ENCODE measurements at places on chromosomes 13 and 19. TPM values are rescaled to one million over a fixed set of nuclear protein-coding genes. Genes with fewer than 3 reads are reported as not detected.

The SCEL gene
- not detected for total RNA-seq

The ZNF546 gene
- total RNA-seq: 3.0 TPM

DNA sequence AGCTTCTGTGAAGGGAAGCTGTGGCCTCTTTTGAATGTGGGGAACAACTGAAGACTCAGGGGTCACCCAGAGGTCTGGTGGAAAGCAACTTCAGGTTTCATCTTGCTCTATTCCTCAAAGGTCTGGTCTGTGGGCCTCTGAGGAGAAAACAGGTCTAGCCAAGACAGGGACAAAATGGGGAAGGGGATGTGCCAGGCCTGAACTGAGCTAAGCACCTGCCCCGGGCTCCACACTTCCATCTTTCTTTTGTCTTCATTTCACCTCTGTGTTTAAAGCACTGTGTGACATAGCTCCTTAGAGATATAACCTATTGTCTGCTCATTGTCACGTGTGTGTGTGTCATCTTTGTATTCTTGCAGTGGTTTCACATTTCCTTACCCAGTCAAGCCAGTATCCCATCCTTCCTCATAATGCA is 19.9 kb upstream of the GDF15 start:
- peak; percentile 41 for DNase-seq

GRCh38 chr13:24651718-24652345 is 28.4 kb upstream of the ATP12A start:
- DNase-seq: no peak

- no peak for DNase-seq
These were observed 38.2 kb upstream of the ZNF780A start for GRCh38 chr19:40128991-40129390.

- DNase-seq: peak; percentile 24
These were observed 3.6 kb upstream of the GNG8 start for GRCh38 chr19:46639358-46640182.

DNA sequence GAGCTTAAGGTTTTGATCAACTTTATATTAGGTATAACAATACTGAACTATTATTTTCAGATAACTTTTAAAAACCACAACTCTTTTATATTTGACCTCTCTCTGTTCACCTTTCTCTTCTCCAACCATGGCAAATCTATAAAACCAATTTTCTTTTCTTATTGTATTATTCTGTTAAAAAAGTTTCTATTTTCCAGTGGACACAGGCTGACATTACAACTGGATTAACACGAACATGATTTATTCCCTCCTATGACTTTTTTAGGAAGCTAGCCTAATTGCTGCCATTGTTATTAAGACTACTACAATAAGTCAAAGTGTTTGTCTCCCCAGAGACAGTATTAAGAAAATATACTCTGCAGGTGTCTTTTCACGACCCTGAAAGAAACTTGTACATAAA is 2291.1 kb upstream of the PCDH20 start:
- DNase-seq: no peak

GRCh38 chr19:3207461-3208242 is 16.8 kb upstream of the CELF5 start:
- no peak for DNase-seq

The IZUMO2 gene
- total RNA-seq: not detected

The GPR12 gene
- total RNA-seq: 0.14 TPM

- no peak for DNase-seq
These were observed 335.7 kb downstream of the DCT start for GRCh38 chr13:94143624-94144350.

The KLK8 gene
- not detected for total RNA-seq

The LILRB1 gene
- not detected for total RNA-seq

The C19orf85 gene
- not detected for total RNA-seq

- no peak for DNase-seq
These were observed 54.4 kb downstream of the ERCC5 start for GRCh38 chr13:102900193-102900608.

GRCh38 chr13:43911278-43911677 is 31.6 kb downstream of the LACC1 start:
- no peak for DNase-seq

DNA sequence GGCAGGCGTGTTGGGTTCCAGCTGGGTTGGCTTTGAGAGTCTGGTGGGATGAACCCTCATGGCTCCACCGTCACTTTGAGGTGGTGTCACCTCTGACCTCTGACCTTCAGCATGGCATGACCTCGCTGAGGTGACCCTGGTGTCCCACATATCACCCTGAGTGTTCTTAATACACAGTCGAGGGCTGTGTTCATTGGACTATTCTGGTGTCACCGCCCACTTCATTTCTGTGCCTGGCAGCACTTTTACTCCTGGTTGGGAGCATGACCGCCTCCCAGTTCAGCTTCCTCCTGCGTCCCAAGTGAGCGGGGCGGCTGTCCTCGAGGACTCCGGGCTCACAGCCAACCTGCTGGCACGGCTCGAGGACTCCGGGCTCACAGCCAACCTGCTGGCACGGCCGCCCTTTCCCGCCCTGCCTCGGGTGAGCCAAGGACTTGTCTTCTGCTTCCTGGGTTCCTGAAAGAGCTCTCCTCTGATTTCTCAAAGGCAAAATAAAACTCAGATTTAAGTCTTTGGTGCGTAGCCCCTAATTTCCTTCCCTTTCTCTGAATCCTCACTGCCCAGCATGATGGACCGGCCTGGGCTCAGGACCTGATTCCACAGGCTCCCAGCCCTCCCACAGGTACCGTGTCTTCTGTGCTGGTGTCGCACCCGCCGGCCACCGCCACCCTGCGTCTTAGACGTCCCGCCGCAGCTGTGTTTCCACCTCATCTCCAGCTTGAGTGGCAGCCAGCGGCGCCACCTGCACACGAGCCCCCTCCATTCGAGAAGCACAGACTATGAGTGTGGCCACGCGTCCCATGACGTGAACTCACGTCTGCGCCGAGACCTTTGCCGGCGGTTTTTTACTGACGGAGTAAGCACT is 10.4 kb downstream of the ATP4B start:
- peak; percentile 20 for DNase-seq

GRCh38 chr13:88005188-88005587 is 334.0 kb downstream of the SLITRK5 start:
- DNase-seq: no peak

DNA sequence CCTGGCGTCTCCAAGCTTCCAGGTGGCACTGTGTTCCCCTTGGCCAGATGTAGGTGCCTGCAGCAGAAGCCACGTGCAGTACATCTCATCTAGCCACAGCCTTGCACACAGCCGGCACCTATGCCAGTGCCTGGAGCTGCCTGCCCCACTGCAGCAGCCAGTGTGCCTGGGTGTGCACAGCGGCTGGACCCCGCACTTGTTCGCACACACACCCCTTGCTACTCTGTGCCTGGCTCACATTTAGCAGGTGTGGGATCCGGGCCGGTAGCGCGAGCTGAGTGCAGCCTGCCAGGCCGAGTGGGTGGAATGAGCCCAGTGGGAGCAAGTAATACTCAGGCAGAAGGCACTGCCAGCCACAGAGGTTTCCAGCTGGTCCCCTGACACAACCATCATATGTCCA is 26.9 kb upstream of the RBM26 start:
- DNase-seq: no peak

GRCh38 chr19:6065685-6066374 is 44.5 kb downstream of the RFX2 start:
- DNase-seq: peak; percentile 69

The PCP2 gene
- not detected for total RNA-seq

- DNase-seq: no peak
These were observed 111.5 kb upstream of the HTR2A start for GRCh38 chr13:47008318-47008717.

The ZNF730 gene
- total RNA-seq: 2.8 TPM
